Left ventricle myocardium inferior (tissue), 1 donor: ENCODE measurements at places on chromosomes 6 and 20. TPM values are rescaled to one million over a fixed set of nuclear protein-coding genes. Genes with fewer than 3 reads are reported as not detected.
A peak's percentile ranks its signal among the peaks of the same experiment; 100 is the strongest.

The MCCD1 gene
- not detected for total RNA-seq

GRCh38 chr6:64861039-64861651, 845.9 kb downstream of the EYS start:
- H3K27me3 ChIP-seq: no peaks in the 10 kb centered on the region
- H3K27ac ChIP-seq: no peak overlapping the region
- H3K4me3 ChIP-seq: no peak overlapping the region
- H3K36me3 ChIP-seq: no peaks in the 10 kb centered on the region

The PRKN gene
- total RNA-seq: 25.5 TPM

DNA sequence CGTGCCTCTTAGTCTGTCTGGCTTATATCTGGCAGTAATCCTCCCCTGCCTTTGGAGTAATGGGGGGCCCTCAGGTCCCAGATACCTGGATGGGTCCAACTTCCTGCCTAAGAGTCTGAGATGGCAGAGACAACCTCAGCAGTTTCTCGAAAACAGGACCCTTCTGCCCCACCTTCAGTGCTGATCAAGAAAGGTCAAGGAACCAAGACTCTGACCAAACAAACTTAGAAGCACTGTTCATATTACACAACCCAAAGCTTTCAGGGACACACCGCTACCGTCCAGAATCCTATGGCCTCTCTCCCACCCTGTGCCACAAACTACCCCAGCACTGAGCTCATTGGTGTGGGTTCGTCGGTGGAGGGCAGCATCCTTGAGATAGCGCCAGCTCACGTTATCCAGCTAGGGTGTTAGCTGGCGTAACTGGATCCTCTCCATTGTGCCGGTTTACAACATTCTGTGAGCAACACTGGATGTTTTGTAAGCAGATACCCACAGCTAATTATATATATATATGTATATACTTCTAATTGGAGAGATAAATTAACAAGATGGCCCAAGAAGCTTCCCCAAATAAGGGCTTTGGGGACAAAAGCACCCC, 7.6 kb upstream of the TMC2 start:
- H3K36me3 ChIP-seq: no peaks in the 10 kb centered on the region
- H3K4me3 ChIP-seq: no peak overlapping the region
- H3K27ac ChIP-seq: no peak overlapping the region
- no peak for DNase-seq

DNA sequence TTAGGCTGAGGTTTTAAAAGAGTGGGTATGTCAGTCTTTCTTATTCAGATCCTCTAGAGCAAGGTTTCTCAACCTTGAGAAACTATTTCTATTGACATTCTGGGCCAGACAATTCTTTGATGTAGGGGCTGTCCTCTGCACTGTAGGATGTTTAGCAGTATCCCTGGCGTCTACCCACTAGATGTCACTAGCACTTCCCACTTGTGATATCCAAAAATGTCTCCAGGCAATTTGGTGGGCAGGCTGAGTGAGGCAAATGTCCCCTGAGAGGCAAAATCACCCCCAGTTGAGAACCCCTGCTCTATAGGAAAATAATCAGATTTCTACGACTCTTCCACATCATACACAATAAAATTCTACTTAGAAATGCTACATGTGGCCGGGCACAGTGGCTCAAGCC, 7.7 kb upstream of the ZKSCAN8 start:
- H3K4me3 ChIP-seq: no peak overlapping the region
- peaks cover 71% of the 10 kb centered on the region for H3K4me1 ChIP-seq
- H3K27ac ChIP-seq: no peak overlapping the region
- H3K36me3 ChIP-seq: peaks cover 7% of the 10 kb centered on the region
- DNase-seq: no peak

DNA sequence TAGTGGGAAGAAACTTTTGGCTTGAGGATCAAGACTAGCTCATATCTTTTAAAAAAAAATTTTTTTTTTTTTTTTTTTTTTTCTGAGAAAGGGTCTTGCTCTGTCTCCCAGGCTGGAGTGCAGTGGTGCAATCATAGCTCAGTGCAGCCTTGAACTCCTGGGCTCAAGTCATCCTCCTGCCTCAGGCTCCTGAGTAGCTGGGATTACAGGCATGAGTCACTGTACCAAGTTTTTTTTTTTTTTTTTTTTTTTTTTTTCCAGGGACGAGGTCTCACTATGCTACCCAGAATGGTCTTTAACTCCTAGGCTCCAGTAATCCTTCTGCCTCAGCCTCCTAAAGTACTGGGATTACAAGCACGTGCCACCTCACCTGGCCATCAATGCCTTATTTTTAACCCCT, 27.9 kb downstream of the GCLC start:
- H3K27ac ChIP-seq: no peak overlapping the region
- H3K4me3 ChIP-seq: no peak overlapping the region
- no peak for DNase-seq
- H3K4me1 ChIP-seq: peaks cover 14% of the 10 kb centered on the region

DNA sequence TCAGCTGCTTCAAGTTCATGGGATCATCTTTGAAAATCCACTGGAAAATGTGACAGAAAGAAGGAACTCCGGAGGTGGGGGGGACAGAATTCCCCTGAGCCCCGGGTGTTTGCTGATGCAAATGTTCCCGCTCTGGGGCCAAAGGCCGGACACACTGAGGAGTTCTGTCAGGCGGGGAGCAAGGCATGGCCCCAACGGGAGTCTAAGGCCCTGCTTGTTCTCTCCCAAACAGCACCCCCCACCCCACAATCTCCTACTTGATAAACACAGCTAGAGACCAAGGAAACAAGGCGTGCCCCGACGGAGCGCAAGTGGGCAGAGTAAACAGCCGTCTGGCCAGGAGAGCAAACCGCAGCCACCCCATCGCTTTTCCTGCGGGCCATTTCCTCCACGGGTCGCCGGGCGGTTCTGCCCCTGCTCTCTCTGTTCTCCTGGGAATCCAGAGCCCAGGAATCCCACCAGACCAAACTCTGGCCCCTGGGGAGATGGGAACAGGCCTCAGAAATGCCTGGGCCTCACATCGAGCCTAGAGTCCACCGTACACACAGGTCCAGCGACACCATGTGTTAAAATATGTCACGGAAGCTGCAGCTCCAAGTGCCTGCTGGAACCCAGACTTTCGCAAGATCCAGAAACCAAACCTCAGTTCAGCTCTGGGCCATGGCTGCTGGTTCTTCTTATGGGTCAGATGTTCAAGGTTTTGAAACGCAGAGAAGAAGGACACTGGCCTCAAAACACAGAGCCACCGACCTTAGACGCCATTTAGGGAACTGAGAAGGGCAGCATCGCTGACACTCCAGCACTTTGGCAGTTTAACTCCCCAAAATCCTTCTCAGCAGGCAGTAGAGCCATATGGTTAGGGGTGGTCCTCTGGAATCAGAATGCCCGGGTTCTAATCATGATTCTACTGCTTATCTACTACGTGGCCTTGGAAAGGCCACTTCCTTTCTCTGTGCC, 104.2 kb downstream of the PREX1 start:
- peaks cover 7% of the 10 kb centered on the region for H3K36me3 ChIP-seq
- H3K27ac ChIP-seq: peak overlapping the region; percentile 71
- DNase-seq: no peak
- peaks cover 30% of the 10 kb centered on the region for H3K4me1 ChIP-seq

DNA sequence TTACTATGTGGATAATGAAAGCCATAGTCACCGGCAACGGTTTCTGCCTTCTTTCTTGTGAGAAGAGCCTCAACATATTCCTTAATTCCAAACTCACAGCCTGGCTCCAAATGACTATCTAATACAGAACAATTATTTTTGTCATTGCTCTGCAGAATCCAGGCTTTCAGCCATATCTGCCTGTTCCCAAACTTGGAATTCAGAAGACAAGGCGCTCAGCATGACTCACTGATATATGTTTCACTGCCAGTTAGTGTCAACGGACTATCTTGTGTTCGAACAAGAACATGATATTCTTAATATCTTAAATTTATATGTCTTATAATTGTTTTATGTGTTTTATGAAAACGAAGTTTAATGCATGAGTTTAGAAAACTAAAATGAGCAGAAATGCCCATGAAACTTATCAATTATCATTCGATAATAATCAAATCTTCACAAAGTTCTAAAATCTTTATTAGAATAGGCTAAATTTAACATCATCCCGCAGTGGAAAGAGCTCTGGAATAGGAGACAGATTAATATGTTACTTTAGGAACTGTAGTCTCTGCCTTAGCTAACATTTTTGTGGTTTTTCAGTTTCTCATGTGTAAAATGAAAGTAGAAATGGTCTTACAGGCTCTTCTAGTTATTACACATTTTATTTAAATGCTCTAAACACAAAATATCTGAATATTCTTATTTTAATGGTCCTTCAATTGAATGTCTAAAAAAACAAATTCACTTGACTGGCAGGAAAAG, 669.3 kb upstream of the GJE1 start:
- no peaks in the 10 kb centered on the region for H3K36me3 ChIP-seq
- peak overlapping the region; percentile 73 for H3K27ac ChIP-seq
- no peak for DNase-seq
- no peaks in the 10 kb centered on the region for H3K27me3 ChIP-seq
- H3K4me3 ChIP-seq: peak overlapping the region; percentile 46

The OTOR gene
- not detected for total RNA-seq

DNA sequence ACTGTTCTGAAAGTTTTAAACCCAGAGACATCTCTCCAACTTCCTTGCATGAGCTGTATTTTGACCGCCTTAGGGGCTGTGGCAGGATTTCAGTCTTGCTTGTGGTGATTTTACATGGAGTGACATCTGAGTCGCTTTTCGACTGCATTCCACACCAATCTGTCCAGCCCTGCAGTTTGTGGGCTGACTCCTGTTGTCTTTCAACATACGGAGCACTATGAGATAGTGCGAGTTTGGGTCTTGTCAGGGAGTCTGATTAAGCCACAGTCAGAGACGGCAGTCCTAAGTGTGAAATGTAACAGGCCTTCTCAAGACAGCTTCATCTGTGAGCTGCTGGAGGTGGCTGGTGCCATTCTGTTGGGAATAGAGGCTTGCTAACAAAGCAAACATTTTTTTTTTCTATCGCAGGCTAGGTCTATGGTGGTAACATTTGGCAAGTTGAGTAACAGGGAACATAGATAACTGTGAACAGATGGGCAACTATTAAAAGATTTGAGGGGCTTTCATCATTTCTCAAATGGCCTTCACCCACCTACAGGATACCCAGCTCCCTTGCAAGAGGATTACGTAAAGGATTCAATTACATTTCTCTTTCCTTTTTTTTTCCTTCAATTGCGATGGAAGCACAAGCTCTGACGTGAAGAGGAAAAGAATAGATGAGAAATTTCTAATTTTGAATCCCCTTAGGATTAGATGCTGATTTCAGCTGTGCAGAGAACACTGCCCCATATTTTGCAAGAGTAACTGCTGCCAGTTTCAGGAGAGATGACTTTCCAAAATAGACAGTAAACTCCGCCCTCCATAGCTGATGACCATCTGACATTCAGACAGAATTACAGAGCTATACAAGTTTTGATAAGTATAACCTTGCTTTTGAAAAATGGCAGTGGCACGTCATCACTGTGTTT, 25.1 kb downstream of the CAP2 start:
- H3K27ac ChIP-seq: peak overlapping the region; percentile 78
- no peaks in the 10 kb centered on the region for H3K36me3 ChIP-seq
- H3K4me1 ChIP-seq: peaks cover 40% of the 10 kb centered on the region

DNA sequence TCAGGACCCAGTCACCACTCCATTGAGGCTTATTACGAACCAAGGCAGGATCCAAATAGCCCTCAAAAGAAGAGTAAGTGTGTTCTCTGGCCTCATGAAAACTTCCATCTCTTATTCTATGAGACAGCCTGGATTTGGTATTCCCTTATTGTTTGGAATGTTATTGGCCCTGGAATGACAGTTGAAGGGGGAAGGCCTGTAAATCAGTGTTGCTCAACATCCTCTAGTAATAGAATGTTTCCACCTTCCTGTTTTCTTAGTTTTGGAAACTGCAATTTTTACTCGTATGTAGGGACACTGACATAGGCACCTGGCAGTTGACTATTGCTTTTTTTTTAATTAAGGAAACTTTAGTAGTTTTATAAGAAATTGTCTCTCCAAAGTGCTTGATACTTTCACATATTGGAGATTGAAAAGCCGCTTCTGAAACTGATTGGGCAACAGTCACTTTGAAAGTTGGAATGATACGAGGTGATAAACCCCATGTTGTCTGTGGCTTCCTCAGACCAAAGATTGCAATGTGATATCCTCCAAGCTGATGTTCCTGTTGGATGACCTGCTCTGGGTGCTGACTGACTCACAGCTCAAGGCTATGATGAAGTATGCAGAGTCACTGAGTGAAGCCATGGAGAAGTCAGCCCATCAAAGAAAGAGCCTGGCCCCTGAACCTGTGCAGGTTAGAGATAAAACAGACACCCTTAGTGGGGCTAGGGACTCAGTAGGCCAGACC, 43.1 kb downstream of the BLTP3A start:
- DNase-seq: no peak
- H3K27me3 ChIP-seq: no peaks in the 10 kb centered on the region
- H3K27ac ChIP-seq: no peak overlapping the region
- peaks cover 3% of the 10 kb centered on the region for H3K4me1 ChIP-seq

DNA sequence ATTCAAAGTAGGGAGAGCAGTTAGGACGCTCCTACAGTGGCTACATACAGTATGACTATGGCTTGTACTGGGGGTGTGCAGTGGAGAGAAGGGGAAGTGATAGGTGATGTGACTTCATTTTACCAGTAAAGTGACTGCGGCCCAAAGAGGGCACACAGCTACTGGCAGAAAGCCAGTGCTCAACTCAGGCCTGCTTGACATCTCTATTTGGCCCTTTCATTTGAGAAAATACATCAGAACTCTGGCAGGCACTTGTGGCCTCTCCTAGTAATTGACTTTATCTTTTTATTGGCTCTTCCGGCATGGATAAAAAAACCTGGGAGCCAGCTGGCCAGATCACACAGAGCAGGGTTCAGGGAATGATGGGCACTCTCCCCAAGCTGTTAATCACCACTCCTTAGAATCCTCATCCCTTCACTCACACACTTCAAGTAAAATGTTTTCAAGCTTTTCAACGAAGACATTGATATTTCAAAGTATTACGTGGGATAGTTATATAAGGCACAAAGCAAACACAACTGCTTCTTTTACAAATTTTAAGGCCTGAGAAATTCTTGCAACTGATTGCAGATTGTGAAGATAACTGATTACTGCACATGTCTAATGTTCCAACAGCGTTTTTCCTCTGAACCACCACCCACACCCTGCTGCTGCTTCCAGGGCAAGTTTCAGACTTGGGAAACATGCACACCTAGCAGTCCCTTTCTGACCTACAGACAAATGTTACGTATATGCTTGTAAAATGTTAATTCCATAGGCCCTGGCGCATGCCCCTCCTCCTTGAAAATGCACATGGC, 73.5 kb downstream of the TNFRSF21 start:
- H3K4me3 ChIP-seq: no peak overlapping the region
- peak overlapping the region; percentile 3 for H3K27ac ChIP-seq
- H3K27me3 ChIP-seq: peaks cover 49% of the 10 kb centered on the region
- DNase-seq: peak; percentile 23
- no peaks in the 10 kb centered on the region for H3K36me3 ChIP-seq
